ENCODE measurements at places on chromosomes 7 and 10. TPM values are rescaled to one million over a fixed set of nuclear protein-coding genes. Genes with fewer than 3 reads are reported as not detected.

HOXA2 gene
- 0.16 TPM for total RNA-seq

STEAP1 gene
- 1.8 TPM for total RNA-seq

NODAL gene
- total RNA-seq, result not detected

HPSE2 gene
- not detected for total RNA-seq

CYP2C19 gene
- not detected for total RNA-seq

ATOH7 gene
- not detected for total RNA-seq

NRF1 gene
- 21.2 TPM for total RNA-seq

TAS2R5 gene
- 0.59 TPM for total RNA-seq

IGF2BP3 gene
- total RNA-seq, result not detected

STOX1 gene
- 0.47 TPM for total RNA-seq

EFCAB10 gene
- not detected for total RNA-seq

SLC16A9 gene
- 0.90 TPM for total RNA-seq

FOXI2 gene
- total RNA-seq, result not detected

MORN4 gene
- total RNA-seq, result 15.6 TPM

SLC26A5 gene
- not detected for total RNA-seq

HKDC1 gene
- total RNA-seq, result not detected

SRRT gene
- total RNA-seq, result 49.6 TPM

MPP7 gene
- 7.6 TPM for total RNA-seq

SHTN1 gene
- total RNA-seq, result 4.8 TPM

PLXDC2 gene
- 24.0 TPM for total RNA-seq

AKR1D1 gene
- total RNA-seq, result not detected

LIPM gene
- 0.83 TPM for total RNA-seq

TMEM106B gene
- 76.6 TPM for total RNA-seq

GET4 gene
- total RNA-seq, result 19.7 TPM

ZNF488 gene
- total RNA-seq, result not detected

OR13A1 gene
- total RNA-seq, result not detected

ARHGAP22 gene
- 5.7 TPM for total RNA-seq

COX19 gene
- total RNA-seq, result 5.5 TPM

PPP1R3A gene
- total RNA-seq, result 53.4 TPM

ATP6V0A4 gene
- total RNA-seq, result not detected

H2BK1 gene
- not detected for total RNA-seq

UPK3B gene
- 78.8 TPM for total RNA-seq

ZNF398 gene
- 8.2 TPM for total RNA-seq

CLCN1 gene
- total RNA-seq, result not detected

TMEM229A gene
- 0.59 TPM for total RNA-seq

GLUD1 gene
- 88.6 TPM for total RNA-seq

PFKP gene
- total RNA-seq, result 119 TPM

GRID1 gene
- 0.37 TPM for total RNA-seq

TAC1 gene
- not detected for total RNA-seq

SNCG gene
- 33.8 TPM for total RNA-seq

KCNMA1 gene
- total RNA-seq, result 2.3 TPM

PTN gene
- total RNA-seq, result 8.6 TPM

SLC25A13 gene
- total RNA-seq, result 11.0 TPM

PALD1 gene
- total RNA-seq, result 4.9 TPM

LRRC18 gene
- total RNA-seq, result not detected

MRLN gene
- not detected for total RNA-seq

SPAG6 gene
- total RNA-seq, result not detected

TAS2R41 gene
- not detected for total RNA-seq

ANXA8 gene
- total RNA-seq, result 39.8 TPM

FZD1 gene
- total RNA-seq, result 16.9 TPM

RPP30 gene
- 24.6 TPM for total RNA-seq

C10orf143 gene
- total RNA-seq, result 1.7 TPM

C10orf105 gene
- total RNA-seq, result not detected

DNAH11 gene
- 2.8 TPM for total RNA-seq

PON3 gene
- 1.7 TPM for total RNA-seq

PON1 gene
- total RNA-seq, result not detected

Data from right atrium auricular region (tissue), 2 donors.